Endothelial cell (in vitro differentiated cells): ENCODE measurements at places on chromosomes 5 and 9. TPM values are rescaled to one million over a fixed set of nuclear protein-coding genes. Genes with fewer than 3 reads are reported as not detected.

GRCh38 chr5:606526-607399 is 5.4 kb upstream of the CEP72 start:
- DNase-seq: no peak

The ADGRD2 gene
- total RNA-seq: not detected

DNA sequence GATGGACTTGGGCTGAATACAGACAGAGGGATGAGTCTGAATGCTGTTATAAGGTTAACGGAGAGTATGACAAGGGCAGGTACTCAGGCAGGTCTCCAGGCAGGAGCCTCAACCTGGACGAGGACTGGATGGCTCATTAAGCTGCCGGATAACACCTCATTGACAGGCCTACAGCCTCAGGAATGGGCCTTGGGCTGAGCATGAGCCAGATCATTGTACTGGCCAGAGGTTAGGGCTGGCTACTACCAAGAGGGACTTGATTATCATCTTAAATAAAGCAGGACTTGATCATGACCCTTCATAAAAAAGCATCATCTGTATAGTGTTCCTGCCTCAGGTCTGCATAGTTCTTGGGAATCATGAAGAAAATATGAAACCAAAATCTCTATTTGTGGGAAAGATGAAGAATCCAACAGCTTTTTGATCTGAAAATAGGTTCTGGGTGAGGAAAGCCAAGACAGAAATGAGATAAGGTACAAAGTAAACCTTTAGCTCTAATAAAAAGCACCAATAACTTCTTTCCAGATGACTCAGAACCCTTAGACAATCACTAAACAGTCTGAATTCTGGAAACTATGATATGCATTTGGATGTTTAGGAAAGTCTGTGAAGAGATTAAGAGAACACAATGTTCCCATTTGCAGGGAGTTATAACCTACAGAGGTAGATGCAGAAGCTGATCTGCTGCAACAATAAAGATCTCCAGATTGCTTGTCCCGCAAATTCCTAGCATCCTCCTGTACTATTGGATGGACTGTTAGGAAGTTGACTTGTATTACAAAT is 343.1 kb downstream of the CTNND2 start:
- DNase-seq: no peak

DNA sequence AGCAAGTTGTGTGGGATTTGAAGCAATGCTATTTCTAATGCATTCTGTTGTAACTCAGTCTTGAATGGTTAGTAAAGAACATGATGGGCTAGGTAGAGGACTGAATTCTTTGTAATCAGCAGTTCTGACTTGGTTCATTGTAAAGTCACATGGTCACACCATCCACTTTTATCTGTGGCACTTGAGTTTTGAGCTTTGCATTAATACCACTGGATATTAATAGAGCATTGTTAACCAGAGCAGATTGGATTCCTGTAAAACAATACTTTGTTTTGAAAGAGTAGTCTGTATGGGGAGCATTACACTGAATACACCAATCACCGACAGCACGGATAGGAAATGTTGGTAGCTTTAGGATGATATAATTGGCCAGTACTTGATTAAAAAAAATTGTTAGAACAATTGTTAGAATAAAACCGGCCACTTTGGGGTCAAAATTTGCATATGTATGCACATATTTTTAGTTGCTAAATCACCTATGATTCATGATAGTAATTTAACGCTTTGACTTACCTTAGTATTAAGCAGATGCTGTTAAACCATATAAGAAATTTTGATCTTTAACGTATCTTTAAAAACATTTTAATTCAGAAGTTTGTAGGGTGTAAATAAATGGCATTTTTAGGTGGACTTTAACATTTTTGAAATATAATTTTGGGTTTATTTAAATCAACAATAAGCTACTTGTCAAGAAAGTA is 17.4 kb downstream of the SLC12A2 start:
- no peak for DNase-seq

The TIFAB gene
- not detected for total RNA-seq

The IFNA10 gene
- total RNA-seq: not detected

GRCh38 chr5:67350618-67351201 is 154.1 kb upstream of the CD180 start:
- DNase-seq: no peak

DNA sequence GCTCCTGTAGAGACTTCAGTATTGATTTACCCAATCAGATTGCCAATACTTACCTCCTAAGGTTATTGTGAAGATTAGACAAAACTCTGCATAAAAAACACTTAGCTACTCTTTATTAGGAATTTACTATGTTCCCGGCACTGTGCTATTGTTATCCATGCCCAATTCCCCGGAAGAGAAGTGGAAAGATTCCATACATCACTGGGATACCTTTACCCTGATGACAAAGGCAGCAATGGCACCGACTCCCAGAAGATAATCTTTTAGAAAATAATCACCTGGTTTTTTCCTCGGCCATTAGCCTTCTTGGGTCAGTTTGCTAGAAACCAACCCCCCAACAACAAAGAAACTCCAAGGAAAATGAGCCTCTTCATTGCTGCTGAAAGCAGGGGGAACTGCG is 226.0 kb downstream of the SNX18 start:
- no peak for DNase-seq

DNA sequence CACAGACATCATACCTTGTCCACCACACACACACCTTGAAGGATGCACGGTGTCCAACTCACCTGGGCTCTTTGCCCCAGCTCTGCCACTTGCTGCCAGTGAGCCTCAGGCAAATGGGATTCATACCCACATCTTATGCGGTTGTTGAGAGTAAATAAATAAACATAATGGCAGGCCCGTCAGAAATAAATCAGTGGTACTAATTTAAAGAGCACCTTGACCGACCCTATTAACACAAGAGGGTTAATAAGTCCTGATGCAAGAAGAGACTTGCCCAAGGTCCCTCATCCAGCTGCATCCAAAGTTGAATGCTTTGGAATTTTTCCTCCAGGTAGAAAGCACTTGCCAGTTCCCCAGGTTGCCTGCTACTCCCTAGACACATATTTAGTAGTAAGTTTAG is 11.6 kb upstream of the AKNA start:
- DNase-seq: no peak

The CNTNAP3B gene
- 4.1 TPM for total RNA-seq

- no peak for DNase-seq
Measured at GRCh38 chr9:75033791-75034473, 5.8 kb upstream of the CARNMT1 start.
